CD8-positive, alpha-beta memory T cell (primary cell): ENCODE measurements at places on chromosomes 7 and 10.

DNA sequence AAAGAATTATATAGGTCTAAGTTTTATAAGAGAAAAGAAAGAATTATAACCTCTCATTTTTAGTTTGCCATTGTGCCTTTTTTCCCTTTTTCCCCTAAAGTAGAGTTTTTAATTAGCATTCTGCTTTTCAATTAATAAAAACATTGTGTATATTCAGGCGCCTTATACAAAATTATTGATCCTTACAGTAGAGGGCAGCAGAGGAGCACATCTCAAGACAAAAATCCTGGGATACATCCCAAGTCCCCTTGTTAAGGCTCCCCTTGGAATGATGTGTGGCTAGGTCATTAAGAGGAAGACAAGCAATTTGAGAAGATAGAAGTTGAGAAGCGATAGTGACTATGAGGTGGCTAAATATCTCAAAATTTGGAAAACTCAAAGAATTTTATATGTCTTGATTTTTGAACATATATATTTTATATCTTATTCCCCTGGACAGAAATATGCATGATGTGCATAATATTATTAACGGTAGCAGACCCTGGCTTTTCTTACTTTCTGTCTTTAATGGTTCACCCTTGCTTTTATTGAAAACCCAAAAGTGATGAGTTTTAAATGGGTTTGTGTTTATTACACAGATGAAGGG lies 19.1 kb upstream of the TPK1 start:
- no peak for DNase-seq

DNA sequence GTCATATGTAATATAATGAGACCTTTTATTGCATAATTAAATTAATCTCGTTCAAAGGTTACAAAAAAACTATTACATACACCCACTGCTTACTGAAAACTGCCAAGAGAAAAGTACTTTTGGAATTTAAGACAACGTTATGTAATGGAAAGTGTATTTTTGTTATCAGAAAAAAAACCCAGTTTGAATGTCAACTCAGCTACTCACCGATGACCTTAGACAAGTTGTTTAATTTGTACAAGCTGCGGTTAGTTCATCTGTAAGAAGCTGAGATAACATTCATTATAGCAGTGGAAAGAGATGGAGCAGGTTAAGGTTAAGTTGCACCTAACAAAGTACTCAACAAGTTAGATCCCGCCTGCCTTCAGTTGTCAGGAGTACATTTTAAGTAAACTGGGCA lies 1.1 kb downstream of the PSMA2 start:
- no peak for DNase-seq

- DNase-seq: no peak
These were observed 46.0 kb downstream of the NAMPT start for GRCh38 chr7:106238830-106239229.

DNA sequence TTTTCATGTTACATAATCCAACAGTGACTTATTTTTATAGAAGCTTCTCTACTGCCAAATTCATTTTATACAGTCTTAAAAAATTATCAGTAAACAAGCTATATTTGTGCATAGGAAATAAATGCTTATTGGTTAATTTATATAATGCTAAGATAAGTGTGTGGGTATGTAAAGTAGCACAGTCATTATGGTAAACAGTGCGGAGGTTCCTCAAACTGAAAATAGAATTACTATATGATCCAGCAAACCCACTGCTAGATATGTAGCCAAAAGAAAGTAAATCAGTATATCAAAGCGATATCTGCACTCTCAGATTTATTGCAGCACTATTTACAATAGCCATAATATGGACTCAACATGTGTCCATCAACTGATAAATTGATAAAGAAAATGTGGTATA lies 71.1 kb downstream of the ATRNL1 start:
- no peak for DNase-seq

DNA sequence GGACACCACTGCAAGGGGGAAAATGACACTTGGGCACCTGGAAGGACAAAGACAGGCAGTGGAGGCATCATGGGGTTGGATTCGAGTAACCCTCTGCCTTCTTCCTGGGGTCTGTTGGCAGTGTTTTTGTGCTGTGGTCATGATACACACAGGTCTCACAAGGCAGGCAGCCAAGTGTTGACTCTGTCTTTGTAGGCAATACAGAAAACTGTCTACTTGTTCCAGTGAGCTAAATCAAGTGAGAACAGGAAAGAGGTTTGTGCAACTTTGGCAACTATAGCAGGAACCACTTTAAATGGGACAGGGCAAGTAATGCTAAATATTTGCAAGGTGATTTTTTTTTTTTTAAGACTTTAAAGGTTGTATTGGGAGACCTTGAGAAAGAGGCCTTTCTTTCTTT lies 578.6 kb upstream of the GALNT17 start:
- no peak for DNase-seq

- DNase-seq: no peak
These were observed 102.0 kb downstream of the NRF1 start for GRCh38 chr7:129713544-129713943.

- no peak for DNase-seq
These were observed 543.8 kb downstream of the ARL4A start for GRCh38 chr7:13231216-13231615.

GRCh38 chr10:92571649-92572048 lies 2.2 kb downstream of the IDE start:
- DNase-seq: no peak
